ENCODE measurements at places on chromosomes 6 and 20. TPM values are rescaled to one million over a fixed set of nuclear protein-coding genes. Genes with fewer than 3 reads are reported as not detected.
A peak's percentile ranks its signal among the peaks of the same experiment; 100 is the strongest.

DNA sequence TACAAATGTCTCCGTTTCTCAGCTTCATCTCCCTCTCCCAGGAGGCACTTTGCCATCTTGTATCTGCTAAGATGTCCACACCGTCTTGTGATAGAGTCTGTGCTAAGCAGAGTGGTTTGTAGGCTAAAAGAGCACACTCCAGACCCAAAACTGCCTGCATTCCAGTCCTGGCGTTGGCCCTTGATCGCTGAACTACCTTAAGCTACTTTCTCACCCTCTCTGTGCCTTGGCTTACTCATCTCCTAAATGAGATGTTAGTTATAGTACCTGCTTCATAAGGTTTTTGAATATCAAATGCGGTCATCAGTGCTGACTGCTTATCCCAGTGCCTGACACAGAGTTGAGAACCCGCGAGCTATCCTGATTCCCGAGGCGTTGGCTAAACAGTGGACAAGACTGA is 14.0 kb downstream of the CASS4 start:
- ATAC-seq = no peak

Gene SLC22A3
- total RNA-seq = 31.0 TPM

DNA sequence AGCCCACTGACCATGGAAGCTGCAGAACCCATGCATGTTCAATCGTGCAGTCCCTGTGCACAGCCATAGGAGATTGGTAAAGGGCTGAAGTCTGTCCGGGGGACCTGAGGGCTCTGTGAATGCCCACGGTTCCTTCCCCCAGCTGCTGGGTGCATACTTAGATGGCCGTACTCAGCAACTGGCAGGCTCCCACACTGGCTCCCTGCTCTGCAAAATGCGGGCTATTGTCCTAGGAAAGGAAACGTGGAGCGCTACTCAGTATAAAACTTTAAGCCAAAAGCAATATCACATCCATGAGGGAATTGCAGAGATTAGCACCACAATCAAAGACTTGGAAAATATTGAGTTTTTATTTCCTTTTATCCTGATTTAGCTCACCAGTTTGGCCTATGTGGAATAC is 202.0 kb downstream of the WDR27 start:
- ATAC-seq = no peak

DNA sequence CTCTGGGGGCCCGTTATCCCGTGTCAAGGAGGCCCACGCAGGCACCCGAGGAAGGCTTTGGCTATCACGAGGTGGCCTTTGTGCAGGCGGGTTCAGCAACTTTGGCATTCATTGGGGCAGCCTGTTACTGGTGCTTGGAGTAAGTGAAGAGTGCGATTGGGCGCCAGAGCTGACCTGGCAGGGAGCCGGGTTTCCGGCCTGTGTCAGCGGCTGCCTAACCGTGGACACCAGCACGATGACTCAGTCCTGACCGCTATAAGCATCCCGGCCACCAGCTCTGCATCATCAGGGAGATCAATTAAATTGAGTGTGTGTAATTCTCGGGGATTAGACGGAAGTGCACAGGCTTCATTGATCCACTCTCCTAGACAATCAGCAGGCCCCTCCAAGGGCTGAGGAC is 45.9 kb downstream of the CDH4 start:
- no peak for ATAC-seq

Gene GSTA1
- total RNA-seq = not detected

Gene HSPA12B
- total RNA-seq = 9.6 TPM

- peak; percentile 85 for ATAC-seq
Measured at GRCh38 chr6:11364971-11365397, 132.5 kb upstream of the NEDD9 start.

All from gastroesophageal sphincter (tissue), 4 donors.